Stimulated activated memory B cell treated with anti-CD40 and anti-IgM and Interleukin-4, amounts not matched to agents 10 μg/mL and 1 μg/mL and 100 μg/mL, for 72 hours (primary cell): ENCODE measurements at places on chromosomes 5 and 9.

- no peak for ATAC-seq
Measured at GRCh38 chr5:36311956-36312355, 10.3 kb upstream of the RANBP3L start.

GRCh38 chr9:112076814-112077213 is 98.3 kb downstream of the SUSD1 start:
- ATAC-seq = no peak

DNA sequence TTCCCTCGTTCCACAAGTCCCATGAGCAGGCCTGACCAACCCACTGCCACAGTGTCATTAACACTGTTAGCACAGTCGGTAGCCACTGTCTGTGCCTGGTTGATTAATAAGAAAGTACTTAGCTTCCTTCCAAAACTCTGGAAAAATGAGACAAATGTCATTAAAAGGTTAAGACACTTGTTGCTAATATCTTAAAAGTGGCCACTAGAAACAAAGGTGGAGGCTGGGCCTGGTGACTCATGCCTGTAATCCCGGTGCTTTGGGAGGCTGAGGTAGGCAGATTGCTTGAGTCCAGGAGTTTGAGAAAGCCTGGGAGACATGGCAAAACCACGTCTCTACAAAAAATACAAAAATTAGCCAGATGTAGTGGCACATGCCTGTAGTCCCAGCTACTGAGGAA is 194.0 kb downstream of the PDZD2 start:
- ATAC-seq = no peak

DNA sequence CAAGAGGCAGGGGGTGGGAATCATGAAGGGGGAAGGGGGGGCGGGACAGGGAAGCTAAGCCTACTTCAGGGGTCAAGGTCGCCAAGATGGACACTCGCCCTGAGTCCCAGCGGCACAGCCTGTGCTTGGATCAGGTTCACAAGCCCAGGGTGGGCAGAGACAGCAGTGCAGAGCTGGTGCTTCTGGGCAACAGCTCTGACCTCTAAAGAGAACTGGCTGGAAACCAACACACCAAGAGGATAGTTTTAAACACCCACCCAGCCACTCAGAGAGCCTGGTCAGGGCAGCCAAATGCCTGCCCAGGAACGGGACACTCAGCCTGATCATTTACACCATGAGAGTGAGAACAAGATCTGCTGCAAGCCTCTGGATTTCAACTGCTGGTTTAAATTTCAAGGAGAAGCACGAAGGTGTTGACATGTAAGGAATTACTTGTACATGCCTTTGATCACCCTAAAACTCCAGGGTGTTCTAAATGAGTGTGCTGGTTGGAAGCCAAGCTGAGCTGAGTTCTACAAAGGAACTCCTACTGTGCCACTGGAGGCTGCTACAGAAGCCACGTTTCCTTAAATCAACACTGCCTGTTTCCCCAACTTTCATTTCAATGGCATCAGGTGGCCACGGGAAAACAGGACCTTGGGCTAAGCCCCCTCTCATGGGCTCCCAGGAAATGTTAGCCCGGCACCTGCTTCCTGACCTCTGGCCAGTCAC is 91.5 kb downstream of the TTLL11 start:
- ATAC-seq = no peak

DNA sequence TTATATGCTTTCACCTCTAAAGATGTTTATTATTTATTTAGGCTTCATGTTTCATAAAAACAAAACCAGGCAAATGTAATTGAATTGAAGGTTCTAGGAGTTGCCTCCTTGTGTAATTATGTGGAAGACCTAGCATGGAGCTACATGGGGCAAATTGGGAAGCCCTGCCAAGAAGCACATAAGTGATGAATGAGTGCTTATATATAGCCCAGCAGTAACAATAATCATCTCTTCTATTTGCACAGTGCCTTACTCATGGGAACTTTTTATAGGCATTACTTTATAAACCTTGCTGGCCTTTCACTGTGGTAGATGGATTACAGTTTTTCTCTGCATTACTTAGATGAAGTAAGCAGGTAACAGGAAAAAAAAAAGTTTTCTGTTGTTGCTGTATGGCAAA is 40.0 kb upstream of the GRAMD2B start:
- no peak for ATAC-seq

DNA sequence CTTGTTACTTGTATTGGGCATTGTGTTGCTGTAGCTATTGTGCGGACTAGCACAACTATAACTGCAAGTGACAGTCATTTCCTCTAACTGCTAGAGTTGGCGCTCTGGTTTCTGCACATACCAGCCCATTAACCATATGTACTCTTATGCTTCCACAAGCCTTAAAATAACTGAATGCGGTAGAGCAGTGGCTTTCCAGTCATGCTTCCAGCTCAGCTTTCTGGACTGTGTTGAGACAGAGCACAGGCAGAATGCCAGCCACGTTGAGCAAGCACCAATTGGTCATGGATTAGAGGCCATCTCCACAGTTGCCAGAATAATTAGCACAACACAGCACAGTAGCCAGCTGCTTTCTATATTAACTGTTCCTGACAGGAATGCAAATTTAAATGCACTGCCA is 12.2 kb downstream of the INVS start:
- no peak for ATAC-seq

DNA sequence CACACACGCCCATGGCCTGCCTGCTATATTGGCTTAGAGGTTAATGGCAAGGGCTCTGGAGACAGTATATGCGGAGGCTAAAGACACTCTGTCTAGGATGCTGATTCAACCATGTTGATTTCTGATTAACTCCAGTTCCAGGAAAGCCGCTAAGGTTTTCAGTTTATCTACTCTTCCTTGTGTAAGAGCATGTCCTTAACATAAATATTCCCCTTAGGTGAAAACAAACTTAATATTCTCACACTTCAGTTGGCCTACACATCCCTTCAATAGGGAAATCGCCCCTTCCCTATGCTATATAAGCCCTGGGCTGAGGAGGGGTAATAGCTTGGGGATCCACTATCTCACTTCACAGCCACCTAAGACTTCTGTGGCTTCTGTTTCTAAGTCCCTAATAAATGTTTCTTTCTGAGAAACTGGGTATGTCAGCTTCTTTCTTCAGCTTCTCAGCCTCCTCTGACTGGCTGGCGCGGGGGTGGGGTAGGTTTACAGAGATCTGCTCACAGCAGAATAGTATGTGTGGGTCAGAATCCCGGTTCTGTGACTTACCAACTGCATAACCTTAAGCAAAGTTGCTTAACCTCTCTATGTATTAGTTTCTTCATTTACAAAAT is 4.3 kb upstream of the GPX3 start:
- no peak for ATAC-seq

DNA sequence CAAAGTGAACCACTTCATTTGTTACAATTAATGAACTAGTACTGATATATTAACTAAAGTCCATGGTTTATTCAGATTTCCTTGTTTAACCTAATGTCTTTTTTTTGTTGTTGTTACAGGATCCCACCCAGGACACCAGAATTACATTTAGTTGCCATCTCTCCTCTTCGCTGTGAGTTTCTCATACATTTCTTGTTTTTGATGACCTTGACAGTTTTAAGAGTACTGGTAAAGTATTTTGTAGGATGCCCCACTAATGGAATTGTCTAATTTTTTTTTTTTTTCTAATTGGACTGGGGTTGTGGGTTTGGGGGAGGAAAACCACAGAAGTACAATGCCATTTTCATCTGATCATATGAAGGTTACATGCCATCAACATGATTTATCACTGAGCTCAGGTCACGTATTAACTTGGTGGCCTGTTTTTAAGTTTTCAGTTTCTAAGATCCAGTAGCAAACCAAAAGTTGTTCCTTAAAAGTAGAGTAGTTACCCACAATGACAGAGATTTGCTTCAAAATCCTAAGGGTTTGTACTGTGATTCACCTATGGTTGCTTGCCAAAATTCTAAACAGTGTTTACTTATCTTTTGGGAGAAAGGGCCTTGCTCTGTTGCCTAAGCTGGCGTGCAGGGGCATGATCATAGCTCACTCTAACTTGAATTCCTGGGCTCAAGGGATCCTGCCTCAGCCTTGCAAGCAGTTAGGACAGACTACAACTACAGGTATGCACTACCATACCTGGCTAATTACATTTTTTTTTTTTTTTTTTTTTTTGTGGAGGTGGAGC is 4.5 kb upstream of the OTULIN start:
- ATAC-seq = no peak

GRCh38 chr5:100787648-100788047 is 115.4 kb downstream of the ST8SIA4 start:
- peak; percentile 31 for ATAC-seq

DNA sequence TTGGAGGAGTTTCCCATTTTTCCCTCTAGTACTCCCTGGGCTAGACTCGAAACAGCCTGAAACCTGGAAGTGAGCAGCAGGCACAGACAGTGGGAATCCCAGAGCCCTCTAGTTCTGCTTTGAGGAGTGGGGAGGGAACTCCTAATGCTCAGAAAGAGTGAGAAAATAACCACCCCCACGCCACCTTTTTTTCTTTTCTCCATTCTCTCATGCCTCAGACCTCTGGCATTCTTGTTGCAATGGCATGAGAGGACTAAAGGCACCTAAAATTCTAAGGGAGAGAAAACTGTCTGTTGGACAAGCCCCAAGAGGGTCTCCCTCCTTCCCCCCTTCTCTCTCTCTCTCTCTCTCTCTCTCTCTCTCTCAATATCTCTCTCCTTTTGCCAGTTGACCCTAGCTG is 15.1 kb upstream of the IRF1 start:
- no peak for ATAC-seq

DNA sequence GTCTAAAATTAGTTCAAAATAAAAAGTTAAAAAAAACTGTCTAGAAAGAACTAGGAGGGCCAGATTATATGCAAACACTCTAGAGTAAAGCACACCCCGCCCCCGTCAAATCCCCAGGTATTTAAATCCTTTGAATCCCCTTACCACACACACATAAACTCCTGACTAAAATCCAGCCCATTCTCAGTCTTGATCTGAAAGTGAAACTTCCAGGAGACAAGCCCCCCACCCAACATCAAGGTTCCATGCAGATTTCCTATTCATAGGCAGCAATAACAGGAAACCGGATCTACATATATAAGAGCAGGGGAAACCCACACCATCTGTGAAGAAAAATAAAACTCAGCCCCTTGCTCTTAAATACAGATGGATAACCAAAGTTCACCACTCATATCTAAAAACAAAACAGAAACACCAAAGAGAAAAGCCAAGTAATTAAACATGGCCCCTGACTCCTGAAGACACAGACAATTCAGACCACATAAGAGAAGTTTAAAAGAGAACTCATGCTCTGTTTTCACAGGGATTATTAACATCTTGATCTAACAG is 42.3 kb downstream of the MARCHF3 start:
- ATAC-seq = peak; percentile 95

DNA sequence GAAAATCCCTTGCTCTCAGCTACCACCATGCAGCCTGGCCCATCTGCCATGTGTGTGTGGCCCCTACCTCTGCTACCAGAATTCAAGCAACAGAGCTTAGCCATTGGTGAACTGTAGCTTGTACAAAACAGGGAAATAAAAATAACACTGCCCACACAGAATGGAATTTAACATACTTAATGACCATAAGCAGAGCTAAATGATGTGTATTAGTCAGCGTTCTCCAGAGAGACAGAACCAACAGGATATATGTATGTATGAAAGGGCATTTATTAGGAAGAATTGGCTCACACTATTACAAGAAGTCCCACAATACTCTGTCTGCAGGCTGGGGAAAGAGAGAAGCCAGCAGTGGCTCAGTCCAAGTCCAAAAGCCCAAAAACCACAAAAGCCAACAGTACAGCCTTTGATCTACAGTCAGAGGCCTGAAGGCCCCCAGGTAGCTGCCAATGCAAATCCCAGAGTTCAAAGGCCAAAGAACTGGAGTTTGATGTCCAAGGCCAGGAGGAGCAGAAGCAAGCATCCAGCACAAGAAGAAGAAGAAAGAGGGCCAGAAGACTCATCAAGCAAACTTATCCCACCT is 318.8 kb downstream of the DNAH5 start:
- ATAC-seq = no peak

DNA sequence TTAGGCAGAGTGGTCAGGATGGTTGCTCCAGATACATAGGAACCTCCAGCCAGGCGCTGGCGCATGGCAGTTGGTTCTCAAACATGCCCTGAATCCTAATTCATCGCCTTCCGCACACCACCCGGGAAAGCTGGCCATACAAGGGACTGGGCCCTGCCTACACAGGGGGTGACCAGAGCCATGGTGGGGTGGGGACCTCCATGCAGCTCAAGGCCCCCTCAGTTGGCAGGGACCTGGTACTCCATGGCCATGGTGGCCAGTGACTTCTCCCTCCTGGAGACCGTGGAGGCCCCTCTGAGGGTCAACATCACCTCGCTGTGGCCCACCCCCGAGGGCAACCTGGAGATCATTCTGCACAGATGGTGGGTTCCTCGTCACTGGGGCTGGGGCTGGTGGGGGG is 26.8 kb downstream of the PAEP start:
- no peak for ATAC-seq

DNA sequence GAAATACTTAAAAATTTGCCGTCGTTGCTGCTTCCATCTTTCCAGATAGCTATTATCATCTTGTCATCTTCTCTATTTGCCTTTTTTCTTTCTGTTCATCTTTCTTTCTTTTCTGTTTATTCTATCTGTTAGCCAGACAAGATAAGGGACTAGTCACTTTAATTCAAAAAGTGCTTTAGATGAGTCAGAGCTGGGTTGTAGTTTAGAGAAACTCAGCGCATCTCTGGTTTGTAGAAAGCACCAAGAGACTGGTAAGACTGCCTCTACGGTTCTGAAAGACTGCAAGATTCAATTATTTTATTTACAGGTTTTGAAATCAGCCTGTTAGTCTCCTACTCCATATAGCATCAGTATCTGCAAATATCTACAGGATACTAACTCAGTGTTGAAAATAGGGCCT is 562.8 kb upstream of the RIOK2 start:
- ATAC-seq = no peak

DNA sequence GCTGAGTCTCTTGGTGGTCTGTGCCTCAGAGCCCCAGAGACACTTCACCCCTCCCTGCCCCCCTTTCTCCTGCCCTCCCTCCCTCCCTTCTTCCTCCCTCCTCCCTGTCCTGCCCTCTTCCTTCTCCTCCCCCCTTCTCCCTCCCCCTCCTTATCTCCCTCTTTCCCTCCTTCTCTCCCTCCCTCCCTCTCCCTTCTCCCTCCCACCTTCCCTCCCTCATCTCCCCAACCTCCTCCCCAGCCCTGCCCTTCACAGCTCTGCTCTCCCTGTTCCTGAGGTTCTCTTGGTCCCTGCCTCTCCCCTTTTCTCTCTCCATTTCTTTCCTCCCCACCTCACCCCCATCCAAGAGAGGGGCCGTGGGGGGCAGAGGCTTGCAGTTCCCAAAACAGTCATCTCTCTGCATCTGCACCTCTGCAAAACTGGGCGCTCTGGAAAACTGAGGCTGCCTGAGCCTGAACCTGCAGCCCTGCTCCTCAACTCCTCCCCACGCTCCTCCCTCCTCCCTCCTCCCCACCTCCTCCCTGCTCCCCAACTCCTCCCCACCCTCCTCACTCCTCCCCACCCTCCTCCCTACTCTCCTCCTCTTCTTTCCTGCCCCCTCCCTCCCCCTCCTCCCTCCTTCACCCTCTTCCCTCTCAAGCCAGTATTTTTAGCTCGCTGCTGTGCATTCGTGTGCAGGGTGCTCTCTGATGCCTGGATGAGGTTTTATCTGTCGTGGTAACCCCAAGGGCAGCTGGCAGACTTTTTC is 219.1 kb downstream of the C9orf50 start:
- no peak for ATAC-seq

GRCh38 chr9:98912450-98912849 is 31.3 kb upstream of the COL15A1 start:
- ATAC-seq = no peak
